ENCODE measurements at places on chromosomes 6 and 20.

DNA sequence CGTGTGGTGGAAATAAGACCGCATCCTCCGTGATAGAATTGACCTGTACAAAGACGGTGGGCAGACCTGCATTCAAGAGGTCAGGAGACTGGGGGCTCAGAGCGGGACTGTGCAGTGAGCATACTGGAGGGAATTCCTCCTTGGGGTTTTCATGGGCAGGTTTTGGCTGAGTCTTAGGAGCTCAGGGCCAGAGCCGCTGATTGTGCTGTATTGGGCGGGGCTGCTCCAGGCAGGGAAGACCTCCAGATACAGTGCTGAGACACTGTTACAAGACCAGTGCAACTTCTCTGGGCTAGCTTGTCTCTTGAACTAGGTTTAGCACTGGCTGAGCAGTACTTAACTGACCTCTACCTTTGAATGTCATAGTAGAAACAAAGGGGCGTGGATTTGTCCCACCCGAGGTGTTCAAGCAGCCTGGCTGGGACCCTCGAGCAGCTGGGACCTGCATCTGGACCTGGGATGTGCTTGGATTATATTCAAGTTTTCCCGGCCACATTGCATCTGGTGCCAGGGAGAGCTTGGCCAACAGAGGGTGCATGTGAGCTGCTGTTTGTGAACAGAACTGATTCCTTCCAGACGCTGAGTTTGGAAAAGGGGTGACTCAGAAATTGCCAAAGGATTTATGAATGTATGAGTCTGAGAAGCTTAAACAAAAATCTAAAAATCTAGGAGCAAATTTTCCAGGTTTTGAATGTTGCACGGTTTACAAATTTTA is 33.4 kb upstream of the SLC22A1 start:
- peak; percentile 73 for DNase-seq

DNA sequence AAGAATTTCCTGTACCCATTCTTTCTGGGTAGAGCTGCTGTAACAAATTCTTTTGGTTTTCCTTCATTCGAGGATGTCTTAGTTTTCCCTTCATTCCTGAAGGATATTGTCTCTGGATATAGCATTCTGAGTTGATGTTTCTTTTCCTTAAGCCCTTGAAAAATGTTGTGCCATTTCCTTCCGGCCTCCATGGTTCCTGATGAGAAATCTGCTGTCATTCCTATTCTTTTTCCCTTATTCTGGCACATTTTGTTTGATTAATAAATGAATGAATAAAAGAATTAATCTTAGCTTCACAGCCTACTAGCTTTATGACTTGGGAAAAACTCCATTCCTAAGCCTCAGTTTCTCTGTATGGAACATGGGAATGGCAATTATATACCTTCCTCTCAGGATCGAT is 173.1 kb downstream of the EYA2 start:
- DNase-seq = no peak

GRCh38 chr6:85747093-85747492 is 104.4 kb upstream of the SYNCRIP start:
- no peak for DNase-seq

DNA sequence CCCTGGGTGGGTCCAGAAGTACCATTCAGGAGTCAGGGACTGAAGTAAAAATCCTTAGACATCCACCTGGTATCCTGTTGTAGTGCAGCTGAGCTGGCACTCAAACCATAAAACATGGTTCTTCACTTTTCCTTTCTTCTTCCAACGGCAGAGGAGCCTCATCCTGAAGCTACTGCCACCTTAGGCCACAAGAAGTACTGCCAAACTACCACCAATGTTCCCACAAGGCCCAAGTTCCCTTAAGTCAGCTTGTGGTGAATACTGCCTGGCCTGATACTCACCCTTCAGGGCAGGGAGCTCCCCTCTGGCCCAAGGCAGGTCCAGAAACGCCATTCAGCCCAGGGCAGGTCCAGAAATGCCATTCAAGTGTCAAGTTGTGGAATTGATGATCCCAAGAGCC is 1053.4 kb upstream of the CITED2 start:
- DNase-seq = no peak

- no peak for DNase-seq
These were observed 24.6 kb upstream of the ID4 start for GRCh38 chr6:19812512-19813119.

DNA sequence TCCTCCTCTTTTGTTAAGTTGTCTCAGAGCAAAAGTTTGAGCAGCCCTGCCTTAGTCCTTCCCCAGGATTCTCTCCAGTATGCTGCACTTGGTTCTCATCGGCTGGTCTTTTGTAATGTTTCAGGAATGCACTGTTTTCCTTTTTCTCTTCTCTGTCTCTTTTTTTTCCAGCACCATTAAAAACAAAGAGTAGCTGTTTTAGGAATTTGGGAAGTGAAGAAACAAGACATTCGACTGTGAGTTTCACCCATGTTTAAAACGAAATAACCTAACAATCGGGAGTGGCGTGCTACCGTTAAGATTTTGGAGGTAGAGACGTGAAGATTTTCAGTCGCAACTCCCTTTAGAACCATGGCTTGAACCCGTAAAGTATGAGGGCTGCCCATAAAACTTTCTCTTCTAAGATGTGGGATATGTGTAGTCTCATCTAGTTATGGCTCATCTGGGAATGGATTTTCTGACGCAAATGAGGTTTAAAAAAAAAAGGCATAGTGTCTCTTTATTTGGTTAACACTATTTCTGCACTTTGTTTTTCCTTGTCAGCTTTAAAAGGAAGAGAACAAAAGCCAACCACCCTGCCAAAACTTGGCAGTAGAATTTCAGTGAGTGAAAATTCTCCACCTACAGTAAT is 35.9 kb upstream of the RAB23 start:
- no peak for DNase-seq

DNA sequence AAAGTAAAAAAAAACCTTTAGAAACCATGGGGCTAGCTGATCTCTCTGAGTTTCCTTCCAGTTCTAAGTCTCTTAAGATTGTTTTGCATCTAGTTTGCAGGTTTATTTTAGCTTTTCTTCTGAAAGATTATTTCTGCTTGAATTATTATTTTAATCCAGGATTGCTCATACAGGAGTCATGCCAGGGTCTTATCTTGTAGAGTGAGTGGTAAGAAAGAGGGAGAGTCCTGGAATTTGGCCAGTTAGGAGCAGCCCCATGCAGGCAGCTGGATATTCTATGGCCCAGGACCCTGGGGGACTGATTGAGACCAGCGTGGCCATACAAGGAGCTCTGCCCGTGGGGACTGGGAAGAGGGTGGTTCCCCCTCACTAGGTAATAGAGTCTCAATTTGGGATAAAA is 178.9 kb upstream of the HEY2 start:
- DNase-seq = no peak

DNA sequence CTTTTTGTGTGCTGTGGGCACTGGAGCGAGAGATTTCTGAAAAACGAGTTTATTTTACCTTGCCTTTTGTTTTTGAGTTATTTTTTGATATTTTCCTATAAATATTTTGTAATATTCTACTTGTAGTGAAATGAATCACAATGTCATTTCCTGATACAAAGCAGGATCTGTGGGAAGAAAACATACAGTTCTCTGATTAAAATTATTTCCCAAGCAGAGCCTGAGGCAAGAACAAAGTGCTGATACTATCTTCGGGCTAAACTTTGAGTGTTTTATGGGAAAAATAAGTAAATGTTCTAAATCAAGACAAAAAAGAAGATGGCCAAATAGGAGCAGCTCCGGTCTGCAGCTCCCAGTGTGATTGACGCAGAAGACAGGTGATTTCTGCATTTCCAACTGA is 33.7 kb upstream of the ELOVL5 start:
- no peak for DNase-seq

DNA sequence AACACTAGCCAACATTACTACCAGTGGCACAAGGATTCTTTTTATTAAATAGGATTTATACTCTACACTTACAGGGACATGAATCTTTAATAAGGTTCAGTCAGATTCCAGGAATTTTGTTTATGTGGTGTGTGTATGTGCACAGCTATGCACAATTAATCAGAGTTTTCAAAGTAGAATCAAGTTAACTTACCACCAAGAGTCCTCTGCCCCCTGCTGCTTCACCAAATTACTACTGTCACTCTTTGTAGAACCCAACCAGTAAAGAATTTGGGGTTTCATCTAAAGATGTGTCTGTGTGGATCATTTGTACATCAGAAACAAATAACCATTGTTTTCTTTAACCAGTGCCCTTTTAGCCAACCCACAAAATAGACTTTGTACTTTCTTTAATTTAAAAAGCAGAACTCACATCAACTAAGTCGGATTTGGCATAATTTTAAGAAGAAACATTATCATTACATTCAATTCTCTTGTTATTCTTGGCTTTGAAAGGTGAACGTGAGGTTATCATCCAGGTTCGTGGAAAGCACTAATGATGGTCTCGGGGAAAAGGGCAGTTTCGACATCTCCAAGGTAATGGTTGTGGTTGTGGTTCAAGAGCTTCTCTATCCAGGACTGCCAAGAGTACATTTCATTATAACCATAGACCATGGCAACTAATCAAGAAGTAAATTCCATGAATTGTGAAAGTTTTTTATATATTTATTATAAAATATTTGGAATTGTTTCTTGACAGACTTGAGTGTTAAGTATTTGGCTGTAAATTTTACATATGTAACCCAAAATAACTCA is 514.3 kb upstream of the ID4 start:
- DNase-seq = no peak

GRCh38 chr20:37728635-37728983 is 34.8 kb downstream of the CTNNBL1 start:
- DNase-seq = no peak

- DNase-seq = no peak
These were observed 8.9 kb downstream of the ESF1 start for GRCh38 chr20:13775867-13776266.

DNA sequence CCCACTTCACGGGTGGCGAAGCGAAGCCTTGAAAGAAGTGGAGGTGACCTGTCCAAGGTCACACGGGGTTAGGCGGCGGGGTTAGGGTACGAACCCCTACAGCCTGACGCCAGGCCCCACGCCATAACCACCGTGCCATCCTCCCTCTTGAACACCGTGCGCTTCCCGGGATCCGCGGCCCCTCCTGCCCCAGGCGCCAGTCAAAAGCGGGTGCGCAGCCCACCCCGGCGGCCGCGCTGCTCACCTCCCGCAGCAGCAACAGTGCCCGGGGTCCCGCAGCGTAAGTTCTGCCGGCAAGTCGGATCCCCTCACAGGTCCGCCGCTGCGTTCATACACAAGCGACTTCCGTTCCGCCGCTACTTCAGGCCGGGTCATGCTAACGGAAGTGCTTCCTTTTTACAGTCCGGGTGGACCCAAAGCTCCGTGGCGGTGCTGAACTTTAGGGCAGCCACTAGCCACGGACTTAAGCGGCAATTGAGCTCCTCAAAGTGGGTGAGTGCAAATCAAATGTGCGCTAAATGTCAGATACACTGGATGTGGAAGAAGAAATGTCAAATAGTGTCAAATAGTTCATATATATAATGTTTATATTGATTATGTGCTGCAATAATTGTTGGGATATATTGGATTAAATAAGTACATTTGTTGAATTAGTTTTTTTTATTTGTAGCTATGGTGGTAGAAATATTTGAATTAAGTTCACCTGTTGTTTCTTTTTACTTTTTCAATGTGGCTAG is at the start of gene CDK5RAP1:
Gene CDK5RAP1 (minus strand): TSS at position 336 of the 737 bp plus-strand sequence. CDS start 4,455 bp downstream, outside the sequence.
- peak; percentile 69 for DNase-seq

DNA sequence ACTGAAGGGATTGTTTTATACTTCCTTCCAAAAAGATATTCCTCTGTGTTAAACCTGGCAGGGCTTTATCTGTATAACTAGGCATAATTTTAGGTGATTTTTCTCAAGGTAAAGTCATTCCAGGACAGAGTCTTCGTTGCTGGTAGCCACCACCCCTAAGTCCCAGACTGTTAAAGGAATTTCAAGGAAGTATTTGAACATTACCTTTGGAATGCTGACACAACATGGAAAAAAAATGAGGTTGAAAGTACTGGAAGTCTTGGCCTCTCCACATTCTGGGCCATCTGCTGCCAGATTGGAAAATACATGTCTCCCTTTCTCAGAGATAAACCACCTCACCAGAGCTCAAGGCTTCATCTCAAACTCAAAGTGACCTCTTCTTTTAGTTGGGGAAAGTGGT is 27.0 kb upstream of the ETV7 start:
- no peak for DNase-seq

GRCh38 chr6:44078827-44079671 is 48.2 kb downstream of the MRPL14 start:
- DNase-seq = no peak

DNA sequence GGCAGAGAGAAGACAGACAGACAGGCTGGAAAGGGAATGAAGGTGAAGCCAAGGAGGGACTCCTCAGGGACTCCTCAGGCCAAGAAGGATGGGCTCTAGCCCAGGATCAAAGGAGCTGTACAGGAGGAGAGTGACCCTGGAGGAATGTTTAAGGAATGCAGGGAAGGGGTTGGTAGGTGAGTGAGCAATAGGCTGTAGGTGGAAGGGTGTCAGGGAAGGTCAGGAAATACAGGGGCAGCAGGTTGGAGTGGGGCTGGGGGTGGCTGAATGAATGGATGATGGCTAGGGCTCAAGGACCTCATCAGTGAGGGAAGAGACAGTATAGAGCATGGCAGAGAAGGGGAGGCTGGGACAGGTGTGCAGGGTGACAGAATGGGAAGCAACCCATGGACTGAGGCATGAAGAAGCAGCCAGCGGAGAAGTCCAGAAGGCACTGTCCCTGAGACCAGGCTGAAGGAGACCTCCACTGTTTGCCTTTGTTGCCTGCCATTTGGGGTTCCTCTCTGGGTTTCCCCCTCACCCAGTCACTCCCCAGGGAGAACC is 13.2 kb downstream of the SYNGAP1 start:
- DNase-seq = no peak

- no peak for DNase-seq
These were observed 130.4 kb downstream of the FNDC1 start for GRCh38 chr6:159299566-159299965.

DNA sequence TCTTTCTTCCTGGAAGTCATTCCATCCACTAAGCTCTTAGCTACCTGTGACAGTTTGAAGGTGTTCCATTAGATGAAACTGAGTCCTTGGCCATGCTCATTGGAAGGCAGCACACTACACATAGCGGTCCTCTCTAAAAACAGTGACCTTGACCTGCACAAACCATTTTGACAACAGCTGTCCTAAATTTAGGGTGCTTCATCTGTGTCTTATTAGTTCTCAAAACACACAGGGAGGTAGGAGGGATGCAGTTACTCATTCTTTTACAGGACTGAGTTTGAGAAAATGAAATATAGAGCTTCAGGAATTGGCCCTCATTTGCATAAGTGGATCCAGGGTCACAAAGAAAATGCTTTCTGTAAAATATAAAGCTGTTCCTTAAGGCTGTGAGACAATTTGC is 20.4 kb upstream of the MAP3K4 start:
- no peak for DNase-seq

- DNase-seq = no peak
These were observed 11.8 kb downstream of the BCAS1 start for GRCh38 chr20:54058420-54059139.

- no peak for DNase-seq
These were observed 52.0 kb downstream of the HIVEP1 start for GRCh38 chr6:12064131-12064530.

Data from AG09319 (cell line).